Mesenteric fat pad (tissue), 1 donor: ENCODE measurements at places on chromosomes 11 and 22.

GRCh38 chr11:65917077-65917433, 1.8 kb downstream of the C11orf68 start:
- no peak for DNase-seq

- no peak for DNase-seq
Observed at GRCh38 chr22:37316875-37317371, 34.6 kb downstream of the CYTH4 start.

DNA sequence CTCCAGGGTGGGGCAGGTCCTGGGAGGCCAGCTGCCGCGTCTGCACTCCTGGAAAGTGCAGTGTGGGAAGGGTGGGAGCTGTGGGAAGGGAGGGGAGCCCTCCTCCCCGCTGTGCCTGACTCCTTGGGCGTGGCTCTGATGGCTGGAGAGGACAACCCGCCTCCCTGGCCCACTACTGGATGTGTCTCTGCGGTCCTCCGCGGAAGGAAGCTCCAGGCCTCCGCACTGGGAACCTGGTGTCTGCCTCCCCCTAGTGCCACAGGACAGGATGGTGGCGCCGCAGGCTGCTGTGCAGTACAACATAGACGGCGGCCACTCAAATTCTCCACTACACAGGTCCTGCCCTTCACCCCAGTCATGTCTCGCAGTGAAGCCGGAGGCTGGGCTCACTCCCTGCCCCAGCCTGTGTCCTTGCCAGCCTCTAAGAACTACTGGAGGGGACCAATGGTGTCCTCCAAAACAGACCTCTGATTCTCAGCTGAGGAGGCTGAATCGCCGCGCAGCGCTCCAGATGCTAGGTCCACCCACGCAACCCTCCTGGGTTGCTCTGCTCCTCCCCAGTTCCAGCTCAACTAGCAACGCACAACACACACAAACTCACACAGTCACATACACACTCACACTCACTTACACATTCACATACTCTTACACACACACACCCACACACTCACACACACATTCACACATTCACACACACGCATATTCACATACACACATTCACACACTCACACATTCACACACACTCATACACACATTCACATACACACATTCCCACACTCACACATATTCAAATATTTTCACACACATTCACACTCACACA, 12.4 kb upstream of the DSCAML1 start:
- no peak for DNase-seq

DNA sequence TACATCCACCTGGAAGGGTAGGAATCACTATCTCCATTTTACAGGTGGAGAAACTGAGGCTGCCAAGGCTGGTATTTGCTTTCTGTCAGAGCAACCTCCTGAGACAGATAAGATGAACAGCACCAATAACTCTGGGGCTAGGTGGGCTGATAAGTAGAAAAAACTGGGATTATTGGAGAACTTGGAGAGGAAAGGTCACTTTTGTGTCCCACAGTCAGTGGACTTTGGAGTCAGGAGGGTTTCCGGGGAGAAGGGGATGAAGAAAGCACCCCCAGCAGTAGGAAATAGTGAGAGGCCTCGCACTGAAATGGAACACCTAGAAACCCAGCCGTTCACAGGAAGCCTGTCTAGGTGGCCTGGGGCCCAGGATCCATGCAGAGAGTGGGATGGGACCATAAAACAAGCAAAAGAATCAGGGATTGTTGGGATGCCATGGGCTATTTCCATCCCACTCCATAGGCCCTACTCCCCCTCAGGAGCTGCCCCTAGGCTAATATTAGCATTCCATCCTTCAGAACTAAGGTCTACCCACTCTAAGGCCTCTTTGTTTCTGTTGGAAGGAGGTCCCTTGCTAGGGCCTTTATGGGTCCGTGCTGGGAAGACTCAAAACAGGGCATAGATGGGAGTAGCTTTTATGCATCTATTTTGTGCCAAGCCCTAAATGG, 31.0 kb upstream of the FCHSD2 start:
- DNase-seq: no peak

DNA sequence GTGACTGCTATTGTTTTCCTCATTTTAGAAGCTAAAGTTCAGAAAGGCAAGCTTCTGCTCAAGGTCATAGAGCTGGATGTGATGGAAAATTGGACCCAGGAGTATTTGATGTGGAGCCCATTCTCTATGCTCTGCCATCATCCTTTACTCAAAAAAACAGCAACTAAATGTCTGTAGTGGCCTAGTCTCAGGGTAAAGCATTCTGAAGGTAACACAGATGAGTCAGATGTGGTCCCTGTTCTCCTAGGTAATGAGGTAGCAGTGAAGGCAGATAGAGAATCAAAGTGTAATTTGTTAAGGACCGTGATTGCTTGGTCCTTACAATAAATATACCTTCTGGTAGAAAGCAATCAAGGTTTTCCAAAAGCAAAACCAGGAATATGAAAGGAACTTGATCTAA, 84.4 kb upstream of the SPON1 start:
- no peak for DNase-seq

- no peak for DNase-seq
Observed at GRCh38 chr11:126992804-126993111, 7.8 kb downstream of the KIRREL3 start.

DNA sequence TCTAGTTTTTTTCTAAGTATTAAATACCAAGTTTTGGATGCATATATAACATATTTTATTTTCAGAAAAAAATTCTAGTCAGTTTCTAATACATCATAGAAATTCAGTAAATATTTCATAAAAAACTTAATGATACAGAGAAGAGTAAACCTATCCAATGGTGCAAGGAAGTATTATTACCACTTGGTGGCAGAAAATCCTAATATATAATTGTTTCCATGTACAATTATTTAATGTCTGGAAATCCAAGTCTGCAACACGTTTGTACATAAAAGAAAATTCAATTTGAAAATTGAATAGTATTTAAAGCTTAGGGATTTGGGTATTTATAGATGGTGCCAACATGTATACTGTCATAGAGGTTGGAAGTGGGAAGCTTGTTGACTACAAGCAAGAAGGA, 127.0 kb downstream of the TRPC6 start:
- DNase-seq: no peak

- peak; percentile 75 for DNase-seq
Observed at GRCh38 chr11:117187799-117188481, 9.4 kb downstream of the SIDT2 start.
